ENCODE measurements at places on chromosomes 5 and 9. TPM values are rescaled to one million over a fixed set of nuclear protein-coding genes. Genes with fewer than 3 reads are reported as not detected.

Gene SOX30
- 0.12 TPM for polyA plus RNA-seq

Gene SKIC3
- polyA plus RNA-seq, result 20.9 TPM

- no peak overlapping the region for H3K27ac ChIP-seq
- DNase-seq, result no peak
Measured at GRCh38 chr9:65449423-65449822, 164.4 kb upstream of the FOXD4L5 start.

DNA sequence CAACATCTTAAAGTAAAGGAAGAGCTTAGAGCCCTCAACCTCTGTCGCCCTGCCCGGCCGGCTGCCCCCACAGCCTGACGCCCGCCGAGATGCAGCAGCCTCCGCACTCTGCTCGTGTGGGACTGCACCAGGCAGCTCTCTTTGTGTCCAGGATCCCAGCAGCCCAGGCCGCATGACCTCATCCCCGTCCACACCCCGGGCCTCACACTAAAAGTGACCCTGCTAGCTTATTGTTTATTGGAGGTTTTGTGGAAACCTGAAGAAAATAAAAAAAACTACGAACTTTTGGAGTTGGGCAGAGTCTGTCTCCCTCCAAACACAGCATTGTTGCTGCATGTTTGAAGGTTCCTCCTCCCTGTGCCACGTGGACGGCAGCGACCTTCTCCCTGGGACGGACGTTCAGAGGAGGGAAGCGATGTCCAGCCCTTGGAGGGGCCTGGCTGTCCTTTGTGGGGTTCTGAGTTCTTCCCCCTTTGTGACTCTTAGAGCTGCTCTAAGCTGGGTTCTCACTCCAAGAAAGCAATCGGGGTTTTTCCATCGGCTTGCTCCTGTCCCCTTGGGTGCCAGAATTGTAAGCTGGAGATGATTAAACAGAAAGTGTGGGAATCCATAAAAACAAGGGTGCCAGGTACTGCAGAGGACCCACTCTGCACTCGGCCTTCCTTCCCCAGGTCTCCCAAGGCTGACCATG, 103.5 kb upstream of the COL5A1 start:
- DNase-seq, result no peak
- H3K36me3 ChIP-seq, result no peaks in the 10 kb centered on the region
- peaks cover 34% of the 10 kb centered on the region for H3K4me1 ChIP-seq

DNA sequence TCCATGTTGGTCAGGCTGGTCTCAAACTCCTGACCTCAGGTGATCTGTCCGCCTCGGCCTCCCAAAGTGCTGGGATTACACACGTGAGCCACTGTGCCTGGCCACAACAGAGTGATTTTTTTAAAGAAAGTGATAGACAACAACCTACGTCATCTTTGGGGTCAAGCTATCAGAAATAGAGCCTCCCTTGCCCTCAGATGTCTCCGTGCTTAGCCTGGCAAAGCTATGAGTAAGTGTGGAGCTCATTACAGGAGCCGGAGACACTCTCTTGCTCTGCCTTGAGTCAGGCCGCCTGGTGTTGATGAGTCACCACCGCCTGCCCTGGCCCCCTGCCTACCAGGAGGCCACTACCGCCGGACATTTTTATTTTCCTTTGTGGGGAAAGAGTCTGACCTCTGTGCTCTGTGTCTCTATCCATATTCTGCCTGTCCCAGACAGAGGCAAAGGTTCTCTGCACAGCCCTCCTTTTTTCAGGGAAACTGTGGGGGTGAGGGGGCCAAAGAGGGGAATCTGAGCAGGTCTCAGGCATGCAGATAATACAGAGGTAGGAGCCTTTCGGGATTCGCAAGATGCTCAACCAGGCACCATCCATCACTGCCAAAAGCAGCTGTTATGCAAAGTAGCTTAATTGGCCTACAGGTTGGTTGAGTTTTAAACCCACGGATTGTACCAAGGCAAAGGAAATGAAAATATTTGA, 123.7 kb upstream of the CPEB4 start:
- H3K27ac ChIP-seq, result peak overlapping the region; percentile 68
- no peak overlapping the region for H3K4me3 ChIP-seq
- DNase-seq, result peak; percentile 91
- H3K36me3 ChIP-seq, result no peaks in the 10 kb centered on the region
- H3K27me3 ChIP-seq, result no peaks in the 10 kb centered on the region
- no peaks in the 10 kb centered on the region for H3K4me1 ChIP-seq

Gene C9orf153
- 0.09 TPM for polyA plus RNA-seq

DNA sequence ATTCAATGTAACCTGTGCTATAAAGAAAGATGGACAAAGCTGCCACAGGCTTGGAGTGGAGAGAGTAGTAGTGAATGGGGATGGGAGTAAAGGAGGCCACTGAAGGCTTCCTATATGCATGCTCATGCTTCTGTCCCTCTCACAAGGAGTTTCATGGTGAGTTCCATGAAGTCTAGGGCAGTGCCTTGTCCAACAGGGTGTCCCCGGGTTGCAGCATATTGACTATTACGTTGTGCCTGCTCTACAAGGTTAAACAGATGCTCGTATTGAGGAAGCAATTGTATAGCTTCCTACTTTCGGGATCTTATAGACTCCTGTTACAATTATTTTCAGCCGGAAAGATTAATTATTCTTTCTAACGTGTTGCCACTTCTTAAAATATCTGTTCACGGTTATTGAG, 129.1 kb upstream of the PIK3R1 start:
- H3K27me3 ChIP-seq, result no peaks in the 10 kb centered on the region
- H3K36me3 ChIP-seq, result no peaks in the 10 kb centered on the region
- H3K27ac ChIP-seq, result peak overlapping the region; percentile 15
- no peak overlapping the region for H3K4me3 ChIP-seq
- peaks cover 25% of the 10 kb centered on the region for H3K4me1 ChIP-seq
- no peak for DNase-seq

Gene SLC25A2
- not detected for polyA plus RNA-seq

- H3K27ac ChIP-seq, result no peak overlapping the region
- peaks cover 68% of the 10 kb centered on the region for H3K27me3 ChIP-seq
- H3K36me3 ChIP-seq, result no peaks in the 10 kb centered on the region
Measured at GRCh38 chr5:176785184-176786145, 24.9 kb upstream of the UNC5A start.

Gene SEC16A
- 24.5 TPM for polyA plus RNA-seq

- no peaks in the 10 kb centered on the region for H3K27me3 ChIP-seq
- H3K27ac ChIP-seq, result no peak overlapping the region
- no peaks in the 10 kb centered on the region for H3K4me1 ChIP-seq
- H3K36me3 ChIP-seq, result no peaks in the 10 kb centered on the region
Measured at GRCh38 chr9:107210775-107211174, 72.3 kb upstream of the RAD23B start.

Gene ASS1
- polyA plus RNA-seq, result 1,420 TPM

DNA sequence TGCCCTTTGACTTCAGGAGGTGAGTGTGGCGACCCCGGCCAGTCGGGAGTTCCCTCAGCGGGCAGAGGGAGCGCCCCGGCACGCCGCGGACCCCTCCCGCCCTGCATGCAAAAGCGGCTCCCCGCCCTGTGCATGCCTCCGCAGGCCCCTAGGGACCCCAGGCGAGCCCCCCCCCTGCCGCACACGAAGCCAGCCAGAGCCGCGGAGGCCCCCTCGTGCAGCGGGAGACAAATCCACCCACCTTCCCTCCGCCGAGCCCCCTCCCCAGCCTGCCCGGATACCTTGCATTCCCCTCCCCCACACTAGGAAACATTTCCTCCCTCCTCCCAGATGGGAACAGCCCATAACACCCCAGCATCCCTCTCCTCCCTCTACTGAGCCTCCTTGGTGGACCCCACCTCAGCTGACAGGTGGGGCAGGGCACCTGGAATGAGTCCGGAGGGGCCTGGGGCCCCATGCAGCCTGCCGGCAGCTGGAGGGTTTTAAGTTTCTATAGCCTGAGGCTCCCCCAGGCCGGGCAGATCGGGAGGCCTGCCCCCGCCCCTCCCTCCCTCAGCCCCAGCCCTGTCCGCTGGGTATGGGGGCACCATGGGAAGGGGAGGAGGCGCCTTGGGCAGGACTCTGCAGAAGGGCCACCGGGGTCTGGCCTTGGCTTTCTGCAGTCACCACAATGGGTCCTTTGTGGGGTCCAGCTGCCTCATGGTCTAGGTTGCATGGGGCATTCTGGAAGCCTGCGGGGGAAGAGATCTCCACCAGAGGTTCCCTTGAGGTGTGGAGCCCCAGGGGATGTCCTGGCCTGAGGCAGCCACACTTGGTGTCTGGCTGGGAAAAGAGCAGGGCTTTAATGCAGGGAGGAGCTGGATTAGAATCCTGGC, 601 bp downstream of the ERGIC1 start:
- peak overlapping the region; percentile 86 for H3K27ac ChIP-seq
- peak overlapping the region; percentile 95 for H3K4me3 ChIP-seq

Gene MARCOL
- polyA plus RNA-seq, result not detected

DNA sequence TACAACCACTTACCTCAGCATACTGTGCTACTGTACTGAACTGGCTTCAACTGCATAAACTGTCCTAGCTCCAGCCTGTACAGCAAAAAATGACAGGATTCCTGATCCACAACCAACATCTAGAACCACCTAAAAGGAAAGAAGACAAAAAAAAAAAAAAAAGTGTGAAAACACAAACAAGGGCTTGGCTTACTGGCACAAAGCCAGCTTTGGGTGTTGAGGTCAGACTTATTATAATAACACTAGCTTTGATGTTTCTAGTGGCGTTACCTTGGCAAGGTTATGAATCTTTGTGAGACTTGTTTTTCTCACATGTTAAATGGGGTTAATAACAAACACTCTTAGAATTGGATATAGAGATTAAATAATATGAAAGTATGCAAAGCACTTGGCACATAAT, 148.5 kb upstream of the PUM3 start:
- DNase-seq, result no peak
- H3K4me3 ChIP-seq, result no peak overlapping the region

DNA sequence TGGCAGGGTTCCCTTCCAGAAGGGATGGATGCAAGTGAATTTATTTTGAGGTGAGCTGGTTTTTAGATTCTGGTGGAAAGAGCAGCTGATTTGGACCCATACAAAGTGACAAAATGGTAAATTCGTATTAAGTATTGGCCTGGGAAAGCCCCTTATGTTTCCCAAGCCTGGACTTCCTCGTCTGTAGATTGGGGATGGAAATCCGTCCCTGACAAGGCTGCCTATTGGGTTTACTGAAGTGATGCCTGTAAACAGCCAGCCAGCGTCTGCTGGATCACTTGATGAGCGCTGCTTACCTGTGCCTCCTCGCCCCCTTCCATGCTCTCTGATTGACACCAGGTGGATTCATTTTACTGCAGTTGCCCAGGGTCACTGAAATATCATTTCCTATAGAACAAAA, 233.8 kb downstream of the GADD45G start:
- no peak for DNase-seq
- H3K36me3 ChIP-seq, result no peaks in the 10 kb centered on the region
- no peak overlapping the region for H3K27ac ChIP-seq
- H3K4me1 ChIP-seq, result peaks cover 13% of the 10 kb centered on the region
- no peaks in the 10 kb centered on the region for H3K27me3 ChIP-seq

DNA sequence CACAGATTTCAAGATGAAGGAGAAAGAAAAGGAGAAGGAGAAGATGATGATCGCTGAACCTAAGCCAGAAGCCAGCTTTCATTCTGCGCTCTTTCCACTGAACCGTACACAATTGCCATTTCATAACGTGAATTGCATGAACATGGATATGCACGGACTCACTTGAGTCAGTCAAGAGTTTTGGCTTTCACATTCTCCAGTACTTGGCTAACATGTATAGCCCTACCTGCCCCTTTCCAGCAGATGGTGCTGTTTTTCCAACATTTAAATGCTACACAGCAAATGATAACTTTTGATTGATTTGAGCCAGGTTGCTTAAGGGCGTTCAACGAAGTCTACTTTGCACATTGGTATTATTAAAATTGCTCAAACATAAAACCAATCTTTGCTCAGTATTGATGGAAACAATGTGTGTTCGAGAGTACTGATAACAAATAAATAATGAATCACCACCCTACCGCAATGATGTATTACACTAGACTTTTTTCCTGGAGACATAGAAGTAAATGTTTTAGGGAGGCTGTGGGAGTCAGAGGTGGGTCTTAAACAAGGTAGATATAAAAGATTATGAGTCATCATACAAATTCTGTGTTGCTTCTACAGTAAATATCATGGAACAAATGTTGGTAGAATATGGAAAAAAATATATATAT, 196.4 kb downstream of the TRPM3 start:
- no peaks in the 10 kb centered on the region for H3K27me3 ChIP-seq
- H3K4me1 ChIP-seq, result peaks cover 8% of the 10 kb centered on the region
- no peak overlapping the region for H3K27ac ChIP-seq
- H3K36me3 ChIP-seq, result no peaks in the 10 kb centered on the region

GRCh38 chr9:72465593-72465984, 55.8 kb upstream of the TMC1 start:
- no peaks in the 10 kb centered on the region for H3K36me3 ChIP-seq
- H3K4me1 ChIP-seq, result peaks cover 4% of the 10 kb centered on the region
- no peak overlapping the region for H3K27ac ChIP-seq
- no peaks in the 10 kb centered on the region for H3K27me3 ChIP-seq

Gene CNTNAP3
- 0.23 TPM for polyA plus RNA-seq

Gene RAI14
- polyA plus RNA-seq, result 6.7 TPM

Gene C9
- polyA plus RNA-seq, result not detected

GRCh38 chr9:134653259-134654009, 11.8 kb downstream of the COL5A1 start:
- H3K4me3 ChIP-seq, result no peak overlapping the region
- peak; percentile 64 for DNase-seq
- no peak overlapping the region for H3K27ac ChIP-seq
- H3K4me1 ChIP-seq, result peaks cover 85% of the 10 kb centered on the region

- no peak for DNase-seq
- H3K4me1 ChIP-seq, result no peaks in the 10 kb centered on the region
Measured at GRCh38 chr9:16611983-16612382, 258.5 kb downstream of the BNC2 start.

- H3K27me3 ChIP-seq, result no peaks in the 10 kb centered on the region
- peak within 1 kb of the TSS; percentile 90 for H3K4me3 ChIP-seq
- peak; percentile 97 for DNase-seq
Measured at GRCh38 chr9:75890472-75891276, at the start of gene PCSK5. TSS of gene PCSK5 (plus strand) at chr9:75890673. CDS start at chr9:75891182, 509 bp downstream.

- no peaks in the 10 kb centered on the region for H3K36me3 ChIP-seq
- H3K4me1 ChIP-seq, result no peaks in the 10 kb centered on the region
- no peak overlapping the region for H3K27ac ChIP-seq
- no peaks in the 10 kb centered on the region for H3K27me3 ChIP-seq
- no peak for DNase-seq
Measured at GRCh38 chr5:167309941-167310517, 981.4 kb upstream of the WWC1 start.

DNA sequence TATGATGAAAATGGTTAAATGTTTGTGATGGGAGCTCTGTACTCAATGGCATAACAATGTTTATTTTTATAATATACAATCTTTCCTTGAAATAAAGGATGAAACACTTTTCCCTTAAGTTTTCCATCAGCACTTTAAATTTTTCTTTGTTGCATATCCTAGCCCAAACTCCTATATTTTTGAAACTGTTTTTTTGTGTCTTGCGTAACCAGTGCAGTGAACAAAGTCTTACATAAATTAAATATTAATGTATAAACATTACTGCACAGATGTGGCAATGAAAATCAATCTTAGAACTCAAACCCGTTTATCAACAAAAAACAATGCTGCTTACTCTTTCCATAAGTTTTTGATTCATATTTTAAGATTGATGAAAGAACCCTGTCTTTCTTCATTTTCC, 34.1 kb upstream of the IL31RA start:
- no peak for DNase-seq
- H3K36me3 ChIP-seq, result no peaks in the 10 kb centered on the region
- peaks cover 4% of the 10 kb centered on the region for H3K27me3 ChIP-seq
- H3K27ac ChIP-seq, result no peak overlapping the region
- H3K4me3 ChIP-seq, result no peak overlapping the region
- no peaks in the 10 kb centered on the region for H3K4me1 ChIP-seq

Measured in sigmoid colon (tissue), 7 donors.